Dermis microvascular lymphatic vessel endothelial cell (primary cell): ENCODE measurements at places on chromosomes 4 and X.

DNA sequence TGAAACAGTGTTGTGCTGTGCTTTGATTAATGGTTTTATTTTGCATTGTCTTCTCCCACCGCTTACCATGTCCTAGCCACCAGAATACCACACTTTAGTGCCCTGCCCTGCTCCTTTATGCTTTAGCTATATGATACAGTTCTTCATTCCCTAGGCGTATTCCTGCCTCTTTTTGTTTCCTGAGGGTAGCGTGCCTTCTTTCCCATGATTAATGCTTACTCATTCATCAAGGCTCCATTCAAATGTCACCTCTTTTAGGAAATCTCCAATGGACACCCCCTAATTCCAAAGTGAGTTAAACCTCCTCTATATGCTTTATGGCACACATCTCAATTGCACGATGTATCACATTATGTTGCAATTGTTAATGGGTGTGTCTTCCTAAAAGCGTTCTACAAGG lies 46.3 kb downstream of the SPANXD start:
- no peak for DNase-seq

DNA sequence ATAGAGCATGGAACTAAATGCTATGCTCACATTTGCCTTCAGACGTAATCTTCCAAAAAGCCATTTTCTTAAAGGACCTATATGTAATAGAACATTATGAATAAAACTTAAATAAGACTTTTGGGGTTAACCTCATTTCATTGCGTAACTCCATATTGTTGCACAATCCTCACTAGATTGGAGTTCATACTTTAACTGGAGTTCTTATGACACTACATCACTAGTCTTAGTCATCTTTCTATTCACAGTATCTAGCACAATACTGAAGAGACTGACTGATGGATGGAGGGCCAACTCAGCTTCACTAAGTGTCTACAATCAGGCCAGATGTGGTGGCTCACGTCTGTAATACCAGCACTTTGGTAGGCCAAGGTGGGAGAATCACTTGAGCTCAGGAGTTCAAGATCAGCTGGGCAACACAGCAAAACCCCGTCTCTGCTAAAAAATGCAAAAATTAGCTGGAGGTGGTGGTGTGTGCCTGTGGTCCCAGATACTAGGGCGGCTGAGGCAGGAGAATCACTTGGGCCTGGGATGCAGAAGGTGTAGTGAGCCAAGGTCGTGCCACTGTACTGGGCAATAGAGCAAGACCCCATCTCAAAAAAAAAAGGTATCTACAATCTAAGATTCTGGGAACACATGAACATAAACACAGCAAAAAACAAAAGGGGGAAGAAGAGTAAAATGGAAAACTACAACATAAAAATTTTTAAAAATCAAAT lies 80.8 kb upstream of the MAB21L2 start:
- no peak for DNase-seq

- no peak for DNase-seq
Measured at GRCh38 chr4:88216395-88216794, 58.0 kb upstream of the ABCG2 start.

GRCh38 chrX:74788545-74789086 lies 136.6 kb downstream of the NEXMIF start:
- DNase-seq: no peak

GRCh38 chrX:150730719-150731118 lies 37.5 kb downstream of the MTMR1 start:
- DNase-seq: no peak

DNA sequence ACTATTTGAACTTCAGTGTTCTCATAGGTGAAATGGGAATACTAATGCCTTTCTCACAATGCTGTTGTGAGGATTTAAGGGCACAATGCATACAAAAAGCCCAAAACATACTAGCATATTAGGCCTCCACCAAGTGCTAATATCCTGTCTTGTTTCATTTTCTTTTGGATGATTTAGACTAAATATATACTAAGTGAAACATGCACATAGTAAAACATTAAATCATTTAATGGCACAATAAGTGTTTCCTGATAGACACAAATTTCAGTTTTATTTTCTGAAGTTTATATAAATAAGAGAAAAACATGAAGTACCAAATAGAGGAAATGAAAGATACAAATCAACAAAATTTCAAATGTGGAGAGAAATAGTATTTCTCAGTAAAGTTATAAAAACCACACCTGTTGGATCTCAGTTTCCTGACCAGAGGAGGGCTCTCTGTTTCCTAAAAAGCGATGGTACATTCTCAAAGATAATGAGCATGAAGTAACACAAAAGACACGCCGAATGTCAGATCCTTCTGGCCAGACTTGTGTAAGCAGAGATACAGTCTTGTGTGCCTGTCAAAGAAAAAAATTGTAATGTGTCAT lies 25.1 kb downstream of the DDX60 start:
- no peak for DNase-seq

DNA sequence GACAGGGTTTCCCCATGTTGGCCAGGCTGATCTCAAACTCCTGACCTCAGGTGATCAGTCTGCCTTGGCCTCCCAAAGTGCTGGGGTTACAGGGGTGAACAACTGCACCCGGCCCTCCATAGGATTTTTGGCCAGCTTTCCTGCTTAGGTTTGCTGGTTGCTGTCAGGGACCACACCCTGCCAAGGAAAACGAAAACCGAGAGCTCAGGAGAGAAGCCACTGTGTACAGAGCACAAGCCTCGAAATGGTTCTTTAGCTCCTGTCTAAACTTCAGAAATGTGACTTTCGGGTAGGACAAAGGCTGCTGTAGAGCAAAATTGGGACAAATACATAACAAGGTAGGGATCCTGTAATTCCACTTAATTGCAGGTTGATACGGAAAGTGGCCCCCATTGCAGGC lies 146.3 kb upstream of the ATP6AP2 start:
- DNase-seq: no peak

GRCh38 chrX:97682991-97683840 lies 799.5 kb downstream of the RPA4 start:
- DNase-seq: no peak

DNA sequence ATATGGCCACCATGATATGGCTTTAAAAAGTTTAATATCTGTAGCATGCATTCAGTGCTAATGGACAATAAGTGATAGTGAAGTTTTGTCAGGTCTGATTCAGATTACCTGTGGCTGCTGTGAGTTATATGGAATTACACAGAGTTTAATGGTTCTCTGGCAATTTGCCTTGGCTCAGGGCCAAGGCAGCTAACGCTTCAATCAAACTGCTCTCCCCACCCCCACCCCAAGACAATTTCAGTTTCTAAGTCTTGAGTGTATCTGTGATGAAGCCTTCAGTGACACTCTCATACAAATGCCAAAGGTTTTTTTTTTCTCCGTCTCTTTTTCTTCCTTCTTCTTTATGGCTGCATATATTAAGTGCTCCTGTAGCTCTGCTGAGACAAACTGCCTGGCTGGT lies 106.6 kb downstream of the SHROOM4 start:
- DNase-seq: peak; percentile 40

GRCh38 chrX:89034679-89035078 lies 287.7 kb downstream of the CPXCR1 start:
- DNase-seq: no peak

DNA sequence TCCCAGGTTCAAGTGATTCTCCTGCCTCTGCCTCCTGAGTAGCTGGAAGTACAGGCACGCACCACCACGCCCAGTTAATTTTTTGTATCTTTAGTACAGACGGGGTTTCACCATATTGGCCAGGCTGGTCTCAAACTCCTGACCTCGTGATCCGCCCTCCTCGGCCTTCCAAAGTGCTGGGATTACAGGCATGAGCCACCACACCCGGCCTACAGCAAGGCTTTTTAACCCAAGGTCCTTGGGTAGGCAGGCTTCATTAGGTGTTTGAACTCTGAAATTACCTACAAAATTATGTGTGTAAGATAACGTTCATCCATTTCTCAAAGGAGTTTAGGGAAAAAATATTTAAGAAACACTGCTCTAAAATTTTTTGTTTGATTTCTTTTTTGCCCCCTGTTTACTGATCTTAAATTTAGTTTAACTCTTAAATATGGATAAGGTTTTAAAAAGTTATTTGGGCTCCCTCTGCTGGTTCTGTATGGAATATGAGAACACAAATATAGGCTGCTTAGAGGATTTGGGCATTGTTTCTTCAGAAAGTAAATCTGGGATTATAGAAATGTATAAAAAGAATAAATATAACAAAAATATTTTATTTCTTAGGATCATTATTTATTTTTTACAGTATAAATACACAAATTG lies 92.8 kb downstream of the CBR4 start:
- DNase-seq: peak; percentile 46

DNA sequence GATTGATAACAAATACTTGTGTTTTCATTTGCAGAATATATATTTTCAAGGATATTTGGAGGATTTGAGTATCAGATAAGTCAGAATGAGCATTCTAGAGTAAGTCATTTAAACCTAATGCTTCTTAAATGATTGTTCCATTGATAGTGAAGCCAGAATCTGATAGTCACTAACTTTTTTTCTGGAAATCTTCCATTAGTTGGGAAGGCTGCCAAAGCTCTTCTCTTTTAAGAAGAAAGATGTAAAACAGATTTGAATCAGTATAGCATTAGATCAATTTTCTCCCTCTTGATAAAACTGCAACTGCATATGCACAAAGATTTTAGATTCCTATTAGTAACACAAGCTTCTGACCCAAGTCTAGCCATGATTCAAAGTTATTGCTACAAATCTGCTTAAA lies 256.7 kb downstream of the SPOCK3 start:
- DNase-seq: no peak

DNA sequence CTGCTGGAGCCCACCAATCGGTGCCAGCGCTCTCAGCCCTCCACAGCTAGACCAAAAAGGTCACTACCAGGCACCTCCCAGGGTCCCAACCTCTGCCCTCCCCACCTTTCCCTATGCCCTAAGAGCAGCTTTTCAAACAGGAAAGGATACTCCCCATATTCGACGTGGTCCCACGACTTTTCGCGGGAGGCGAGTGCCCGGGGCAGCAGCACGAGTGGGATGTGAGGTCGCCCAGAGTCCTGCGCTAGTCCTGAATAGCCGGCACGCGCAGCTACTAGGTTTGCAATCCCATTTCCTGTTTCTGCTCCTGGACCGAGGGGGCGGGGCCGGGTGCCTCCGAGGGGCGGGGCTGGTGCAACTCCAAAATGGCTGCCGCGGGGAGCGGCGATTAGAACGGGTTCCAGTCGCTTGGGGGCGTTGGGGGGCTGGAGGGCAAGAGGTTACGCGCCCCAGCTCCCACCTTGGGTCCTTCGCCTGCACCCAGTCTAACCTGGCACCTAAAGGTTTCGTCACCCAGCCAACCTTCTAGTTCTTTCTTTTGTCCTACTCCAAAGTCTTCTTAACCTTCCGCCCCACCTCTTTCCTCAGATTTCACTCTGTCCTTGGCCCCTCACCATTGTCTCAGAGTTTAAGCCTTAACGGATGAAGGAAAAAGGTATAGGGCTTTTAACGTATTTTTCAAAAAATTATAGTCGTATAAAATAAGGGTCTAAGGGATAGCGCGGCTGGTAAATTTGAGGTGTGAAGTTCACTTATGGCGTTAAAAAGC lies 85.0 kb upstream of the TENT5D start:
- no peak for DNase-seq

GRCh38 chr4:71607780-71608677 lies 175.8 kb downstream of the GC start:
- no peak for DNase-seq

GRCh38 chrX:110161361-110161686 lies 156.6 kb downstream of the AMMECR1 start:
- no peak for DNase-seq

DNA sequence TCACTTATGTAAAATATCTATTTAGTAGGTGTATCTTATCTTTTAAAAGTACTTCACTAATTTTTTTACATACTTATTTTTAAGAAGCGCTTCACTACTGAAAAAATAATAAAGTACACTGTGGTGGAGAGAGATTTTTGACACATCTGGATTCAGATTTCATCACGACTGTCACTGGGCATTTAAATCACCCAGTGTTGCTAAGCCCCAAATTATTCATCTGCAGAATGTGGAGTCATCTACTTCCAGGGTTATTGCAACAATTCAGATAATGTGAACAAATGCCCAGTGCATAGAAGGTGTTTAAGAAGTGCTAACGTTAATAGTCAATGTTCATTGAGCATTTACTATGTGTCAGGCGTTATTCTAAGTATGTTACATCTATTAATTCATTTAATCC lies 41.8 kb downstream of the AASDH start:
- DNase-seq: no peak

DNA sequence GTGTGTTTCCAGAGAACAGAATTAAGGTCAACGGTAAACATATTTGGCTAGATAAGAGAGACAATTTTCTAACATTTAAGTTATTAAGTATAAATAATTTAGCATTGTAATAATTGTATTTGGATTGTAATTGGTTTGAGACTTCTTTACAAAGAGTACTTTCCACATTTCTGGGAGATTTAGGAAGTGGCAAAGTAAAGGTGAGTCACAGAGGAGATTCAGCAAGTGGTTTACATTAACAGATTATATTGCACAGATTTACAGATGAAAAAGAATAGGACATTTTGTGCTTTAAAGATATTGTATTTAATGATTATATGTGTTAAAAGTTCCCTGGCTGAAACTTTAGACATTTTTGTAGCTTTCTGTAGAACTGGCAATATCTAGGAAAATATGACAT lies 584.4 kb upstream of the AADAT start:
- no peak for DNase-seq

DNA sequence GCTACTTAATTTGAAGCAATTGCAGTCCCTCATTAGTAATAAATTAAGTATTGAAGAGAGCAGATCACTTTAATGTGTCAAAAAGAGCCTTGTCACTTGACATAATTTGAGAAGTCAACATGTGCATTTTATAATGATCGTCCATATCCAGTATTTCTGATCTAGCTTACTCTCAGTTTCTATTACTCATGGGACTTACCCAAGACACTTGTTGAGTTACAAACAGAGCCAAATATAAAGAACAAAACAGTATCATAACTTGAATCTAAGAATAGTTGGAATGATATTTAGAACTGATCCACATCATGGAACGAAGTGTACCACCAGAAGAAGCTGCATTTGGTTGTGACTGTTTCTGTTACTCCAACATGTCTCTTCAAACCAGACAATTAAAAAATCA lies 54.7 kb downstream of the SLITRK4 start:
- no peak for DNase-seq
